ENCODE measurements at places on chromosomes 1 and 21. TPM values are rescaled to one million over a fixed set of nuclear protein-coding genes. Genes with fewer than 3 reads are reported as not detected.

KCNE1 gene
- polyA plus RNA-seq: 0.75 TPM

FNDC10 gene
- 3.4 TPM for polyA plus RNA-seq

RGS5 gene
- polyA plus RNA-seq: 11.5 TPM

KCNK1 gene
- polyA plus RNA-seq: 6.9 TPM

AMY1A gene
- polyA plus RNA-seq: 0.40 TPM

- no peak for DNase-seq
These were observed 988.8 kb upstream of the B3GALT2 start for GRCh38 chr1:194175251-194175650.
